ENCODE measurements at places on chromosomes 12 and 14.

GRCh38 chr14:25089496-25089895 is 39.5 kb upstream of the STXBP6 start:
- DNase-seq, result no peak

- DNase-seq, result no peak
Measured at GRCh38 chr12:130478786-130479185, 141.1 kb downstream of the PIWIL1 start.

DNA sequence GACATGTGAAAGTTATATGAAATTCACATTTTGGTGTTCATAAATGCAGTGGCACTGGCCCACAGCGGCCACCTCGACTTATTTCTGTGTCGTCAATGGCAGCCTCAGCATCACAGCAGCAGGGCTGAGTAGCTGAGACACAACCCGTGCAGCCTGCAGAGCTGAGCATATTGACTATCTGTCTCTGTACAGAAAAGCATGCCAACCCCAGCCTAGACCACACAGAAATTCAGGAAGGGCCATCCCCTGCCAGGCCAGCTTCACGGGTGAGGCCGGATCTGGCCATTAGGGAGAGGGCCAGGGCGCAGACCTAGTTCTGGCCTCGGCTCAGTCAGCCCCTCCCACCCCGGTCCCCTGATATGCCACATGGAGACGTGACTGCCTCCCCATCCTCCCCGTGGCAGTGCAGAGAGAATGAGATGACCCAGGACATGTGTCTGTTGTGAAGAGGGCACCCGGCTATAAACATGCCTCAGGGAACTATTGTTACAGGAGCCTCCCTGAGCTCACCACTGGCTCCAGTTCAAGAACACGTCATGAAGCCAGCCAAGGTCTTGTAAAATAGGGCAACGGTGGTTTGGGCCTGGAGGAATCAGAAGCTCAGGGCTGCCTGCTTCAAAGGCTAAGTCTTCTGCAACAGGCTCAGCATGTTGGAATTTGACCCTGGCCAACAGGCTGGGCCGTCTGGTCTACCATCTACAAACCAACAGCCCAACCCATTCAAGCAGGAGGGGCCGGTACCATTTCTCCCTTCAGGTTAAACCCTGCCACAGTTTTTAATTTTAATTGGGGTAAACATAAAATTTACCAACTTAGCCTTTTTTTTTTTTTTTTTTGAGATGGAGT is 25.5 kb downstream of the SCARB1 start:
- no peak for DNase-seq

DNA sequence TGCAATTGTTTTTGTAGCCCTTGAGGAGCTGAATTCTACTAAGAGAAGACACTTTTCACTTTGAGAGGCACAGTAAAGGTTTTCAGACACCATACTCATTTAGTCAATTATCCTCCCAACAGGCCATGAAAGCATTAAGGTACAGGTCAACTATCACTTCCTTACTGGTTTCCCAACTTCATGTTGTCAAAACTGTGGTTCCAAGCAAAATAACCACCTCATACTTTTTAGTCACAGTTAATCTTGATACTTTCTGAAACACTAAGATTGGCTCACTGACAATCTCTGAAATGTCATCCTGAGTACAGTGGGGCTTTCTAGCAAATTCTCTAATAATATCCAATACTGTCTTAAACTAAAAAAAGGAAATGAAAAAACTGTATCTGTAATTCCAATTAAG is 71.7 kb downstream of the SLC2A13 start:
- no peak for DNase-seq

DNA sequence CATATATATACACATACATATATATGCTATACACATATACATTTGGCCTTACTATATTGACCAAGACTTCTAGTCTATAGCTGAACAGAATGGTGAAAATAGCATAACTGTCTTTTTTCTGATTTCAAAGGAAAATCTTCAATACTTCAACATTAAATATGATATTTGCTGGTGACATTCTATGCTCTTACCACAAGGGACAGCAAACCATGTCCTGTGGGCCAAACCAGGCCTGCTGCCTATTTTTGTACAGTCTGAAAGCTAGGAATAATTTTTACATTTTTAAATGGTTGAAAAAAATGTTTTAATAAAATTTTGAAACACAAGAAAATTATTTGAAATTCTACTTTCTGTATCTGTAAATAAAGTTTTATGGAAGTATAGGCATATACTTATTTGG is 63.6 kb downstream of the EML5 start:
- no peak for DNase-seq

Measured in NCI-H1105 (cell line).